Naive thymus-derived CD4-positive, alpha-beta T cell (primary cell): ENCODE measurements at places on chromosomes 6 and 20. TPM values are rescaled to one million over a fixed set of nuclear protein-coding genes. Genes with fewer than 3 reads are reported as not detected.

- DNase-seq: no peak
These were observed 21.3 kb downstream of the TTPAL start for GRCh38 chr20:44496976-44497375.

- DNase-seq: no peak
These were observed 98.1 kb downstream of the HIVEP2 start for GRCh38 chr6:142846883-142847287.

Gene JAG1
- polyA plus RNA-seq: 0.07 TPM

Gene SLC22A3
- polyA plus RNA-seq: not detected

- no peak for DNase-seq
These were observed 919.0 kb downstream of the KIF16B start for GRCh38 chr20:15654208-15654649.

Gene PMEPA1
- polyA plus RNA-seq: 3.1 TPM

Gene HSPA1L
- 2.3 TPM for polyA plus RNA-seq

DNA sequence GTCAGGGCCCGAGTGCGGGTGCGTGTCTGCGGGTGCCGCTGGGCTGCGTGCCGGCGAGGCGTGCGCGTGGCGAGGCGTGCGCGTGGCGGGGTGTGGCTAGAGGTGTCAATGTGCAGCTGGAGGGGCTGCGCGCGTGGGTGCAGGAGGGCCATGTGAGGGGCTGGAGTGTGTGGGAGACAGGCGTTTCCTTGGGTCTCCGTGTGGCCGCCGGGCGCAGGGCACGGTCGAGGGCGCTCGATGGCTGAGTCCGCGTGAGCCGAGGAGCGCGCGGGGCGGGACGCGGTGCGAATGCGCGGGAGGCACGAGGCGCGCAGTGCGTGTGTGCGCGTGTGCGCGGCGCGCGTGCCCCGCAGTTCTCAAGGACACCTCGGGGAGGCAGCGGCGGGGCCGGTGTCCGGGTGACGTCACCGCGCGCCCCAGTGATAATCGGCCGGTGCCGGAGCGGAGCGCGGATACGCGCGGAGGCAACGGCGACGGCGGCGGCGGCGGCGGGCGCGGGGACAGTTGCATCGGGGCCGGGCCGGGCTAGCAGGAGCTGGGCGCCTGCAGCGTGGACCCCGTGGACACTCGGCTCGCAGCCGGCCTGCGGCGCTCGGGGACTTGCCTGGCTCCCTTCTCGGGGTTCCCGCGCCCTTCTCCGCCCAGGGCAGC, 38.7 kb downstream of the YTHDF1 start:
- no peak for DNase-seq

DNA sequence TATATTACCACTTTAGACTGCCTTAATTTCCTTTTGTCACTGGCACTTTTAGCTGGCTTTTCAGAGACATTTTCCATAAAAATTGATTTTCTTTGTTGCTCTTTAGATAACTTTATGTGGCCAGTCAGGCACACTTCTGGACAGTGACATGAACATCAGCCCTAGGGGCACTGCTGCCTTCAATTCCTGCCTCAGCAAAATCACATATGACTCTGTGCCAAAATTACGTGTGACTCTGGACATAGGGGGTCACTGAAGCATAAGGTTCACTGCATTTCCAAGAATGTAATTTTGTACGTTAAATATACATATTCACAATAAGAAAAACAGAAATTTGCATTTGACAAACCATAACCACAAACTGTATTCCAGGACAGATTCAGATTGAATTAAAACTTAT, 66.5 kb downstream of the ESF1 start:
- DNase-seq: no peak

Gene SS18L1
- 0.54 TPM for polyA plus RNA-seq

DNA sequence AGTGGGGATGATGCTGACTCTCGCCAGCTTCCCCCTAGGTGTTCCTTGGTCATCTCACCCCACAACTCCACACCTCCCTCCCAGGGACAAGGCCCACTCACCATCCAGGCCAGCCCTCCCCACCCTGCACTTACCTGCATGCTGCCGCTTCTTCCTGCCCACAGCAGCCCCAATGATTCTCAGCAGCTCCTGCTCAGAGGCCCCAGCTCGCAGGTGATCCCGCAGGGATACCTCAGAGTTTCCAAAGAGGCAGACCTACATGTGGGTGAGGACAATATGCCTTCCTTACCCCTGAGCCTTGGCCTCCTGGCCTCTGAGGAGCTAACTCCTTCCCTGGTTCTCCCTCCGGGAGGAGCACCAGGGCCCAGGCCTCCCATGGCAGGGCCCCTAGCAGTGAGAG, 24.6 kb downstream of the MOCS1 start:
- no peak for DNase-seq

Gene RGL2
- polyA plus RNA-seq: 4.1 TPM

GRCh38 chr6:19472153-19472552, 365.0 kb upstream of the ID4 start:
- DNase-seq: no peak

DNA sequence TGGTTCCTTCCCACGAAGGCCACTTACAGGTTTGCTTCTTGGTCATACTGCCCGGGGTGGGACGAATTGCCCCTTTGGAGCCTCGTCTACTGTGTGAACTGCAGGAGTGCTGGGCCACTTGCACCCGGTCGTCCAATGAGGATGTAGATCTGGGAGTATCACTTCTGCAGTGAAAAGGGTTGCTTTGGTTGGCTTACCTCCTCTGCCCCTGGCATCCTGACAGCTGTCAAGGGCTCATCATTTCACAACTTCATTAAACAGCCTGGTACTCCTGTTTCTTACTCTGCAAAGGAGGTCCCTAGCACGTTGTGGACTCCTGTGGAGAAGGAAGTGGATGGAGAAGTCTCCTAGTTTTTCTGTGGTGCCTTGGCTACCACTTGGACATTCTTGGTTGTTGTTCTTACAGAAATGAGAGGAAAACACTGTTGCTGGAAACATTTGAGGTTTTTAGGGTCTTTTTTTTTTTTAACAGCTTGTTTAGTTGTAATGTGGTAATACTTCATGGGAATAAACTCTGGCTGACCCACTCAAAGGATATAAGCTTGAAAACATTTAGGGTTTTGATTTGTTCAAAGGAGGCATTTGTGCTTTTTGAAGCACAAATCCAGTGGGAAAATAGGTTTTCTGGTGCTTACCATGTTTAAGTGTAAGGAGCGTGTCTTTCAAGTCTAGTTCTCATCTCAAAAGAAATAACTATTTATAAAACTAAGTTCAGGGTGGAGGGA, 60.7 kb downstream of the AKAP12 start:
- no peak for DNase-seq

Gene PRND
- polyA plus RNA-seq: 0.05 TPM

DNA sequence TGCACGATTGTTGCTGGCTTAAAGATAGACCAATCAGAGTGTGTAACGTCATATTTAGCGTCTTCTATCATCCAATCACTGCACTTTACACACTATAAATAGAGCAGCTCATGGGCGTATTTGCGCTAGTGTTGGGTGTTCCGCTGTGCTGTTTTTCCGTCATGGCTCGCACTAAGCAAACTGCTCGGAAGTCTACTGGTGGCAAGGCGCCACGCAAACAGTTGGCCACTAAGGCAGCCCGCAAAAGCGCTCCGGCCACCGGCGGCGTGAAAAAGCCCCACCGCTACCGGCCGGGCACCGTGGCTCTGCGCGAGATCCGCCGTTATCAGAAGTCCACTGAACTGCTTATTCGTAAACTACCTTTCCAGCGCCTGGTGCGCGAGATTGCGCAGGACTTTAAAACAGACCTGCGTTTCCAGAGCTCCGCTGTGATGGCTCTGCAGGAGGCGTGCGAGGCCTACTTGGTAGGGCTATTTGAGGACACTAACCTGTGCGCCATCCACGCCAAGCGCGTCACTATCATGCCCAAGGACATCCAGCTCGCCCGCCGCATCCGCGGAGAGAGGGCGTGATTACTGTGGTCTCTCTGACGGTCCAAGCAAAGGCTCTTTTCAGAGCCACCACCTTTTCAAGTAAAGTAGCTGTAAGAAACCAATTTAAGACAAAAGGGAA, 57.9 kb downstream of the TRIM38 start:
- DNase-seq: peak; percentile 94

- DNase-seq: no peak
These were observed 1151.2 kb upstream of the EYS start for GRCh38 chr6:66858196-66858595.

GRCh38 chr20:3628502-3629314, 34.5 kb downstream of the GFRA4 start:
- no peak for DNase-seq

Gene HLA-DMB
- polyA plus RNA-seq: 8.2 TPM

- no peak for DNase-seq
These were observed 450.0 kb downstream of the HAO1 start for GRCh38 chr20:7490288-7490687.

DNA sequence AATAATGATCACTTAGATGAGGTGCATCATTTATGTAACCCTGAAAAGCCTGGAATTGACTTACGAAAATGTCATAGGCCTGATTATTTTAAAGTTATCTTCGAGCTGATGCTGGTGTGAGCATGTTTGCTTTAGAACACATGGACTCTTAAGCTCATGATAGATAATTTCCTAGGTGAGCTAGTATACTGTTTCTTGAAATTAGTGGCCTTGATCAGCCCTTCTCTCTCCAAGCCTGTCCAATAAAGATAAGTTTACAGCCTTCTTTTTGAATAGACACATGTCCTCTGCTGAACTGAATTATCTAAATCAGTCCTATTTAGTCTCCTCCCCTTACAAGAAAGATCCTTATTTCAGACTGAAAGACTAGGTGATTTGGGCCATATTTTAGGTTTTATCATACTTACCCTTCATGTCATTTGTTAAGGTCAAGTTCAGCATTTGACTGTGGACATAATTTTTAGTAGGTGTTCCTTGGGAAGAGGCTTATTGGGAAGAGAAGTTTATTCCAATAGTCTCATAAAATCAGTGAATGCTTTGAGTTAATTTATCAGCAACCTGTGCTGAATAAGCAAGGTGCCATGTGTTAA, 15.3 kb downstream of the FOXO3 start:
- DNase-seq: no peak

Gene EIF2S2
- 20.2 TPM for polyA plus RNA-seq

DNA sequence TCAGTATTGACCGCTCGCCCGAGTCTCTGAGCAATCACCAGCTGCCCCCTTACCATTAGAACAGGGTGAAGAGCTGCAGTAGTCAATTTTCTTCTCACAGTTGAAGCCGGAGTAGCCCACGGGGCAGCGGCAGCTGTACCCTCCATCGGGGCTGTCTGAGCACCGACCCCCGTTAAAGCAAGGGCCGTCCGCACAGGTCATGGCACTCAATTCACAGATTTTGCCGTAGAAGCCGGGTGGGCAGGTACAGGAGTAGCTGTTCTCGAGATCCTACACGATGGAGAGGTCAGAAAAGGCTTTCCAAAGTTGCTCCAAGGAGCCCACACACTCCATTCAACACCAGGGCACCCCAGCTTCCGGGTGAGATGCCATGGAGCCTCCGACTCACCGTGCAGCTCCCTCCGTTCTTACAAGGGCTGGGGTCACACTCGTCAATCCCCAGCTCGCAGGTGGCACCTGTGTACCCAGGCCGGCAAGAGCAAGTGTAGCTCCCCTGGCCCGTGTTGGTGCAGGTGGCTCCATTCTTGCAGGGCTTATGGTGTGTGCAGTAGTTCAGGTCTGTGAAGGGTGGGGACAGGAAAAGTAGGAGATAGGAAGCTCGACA, 5.9 kb downstream of the DLL1 start:
- no peak for DNase-seq

Gene GPSM3
- polyA plus RNA-seq: 148 TPM

Gene XKR7
- not detected for polyA plus RNA-seq

Gene CYP21A2
- polyA plus RNA-seq: not detected

- no peak for DNase-seq
These were observed 525.0 kb downstream of the GRIK2 start for GRCh38 chr6:101918471-101918870.

- DNase-seq: no peak
These were observed 67.6 kb downstream of the SLC22A2 start for GRCh38 chr6:160190973-160191372.

DNA sequence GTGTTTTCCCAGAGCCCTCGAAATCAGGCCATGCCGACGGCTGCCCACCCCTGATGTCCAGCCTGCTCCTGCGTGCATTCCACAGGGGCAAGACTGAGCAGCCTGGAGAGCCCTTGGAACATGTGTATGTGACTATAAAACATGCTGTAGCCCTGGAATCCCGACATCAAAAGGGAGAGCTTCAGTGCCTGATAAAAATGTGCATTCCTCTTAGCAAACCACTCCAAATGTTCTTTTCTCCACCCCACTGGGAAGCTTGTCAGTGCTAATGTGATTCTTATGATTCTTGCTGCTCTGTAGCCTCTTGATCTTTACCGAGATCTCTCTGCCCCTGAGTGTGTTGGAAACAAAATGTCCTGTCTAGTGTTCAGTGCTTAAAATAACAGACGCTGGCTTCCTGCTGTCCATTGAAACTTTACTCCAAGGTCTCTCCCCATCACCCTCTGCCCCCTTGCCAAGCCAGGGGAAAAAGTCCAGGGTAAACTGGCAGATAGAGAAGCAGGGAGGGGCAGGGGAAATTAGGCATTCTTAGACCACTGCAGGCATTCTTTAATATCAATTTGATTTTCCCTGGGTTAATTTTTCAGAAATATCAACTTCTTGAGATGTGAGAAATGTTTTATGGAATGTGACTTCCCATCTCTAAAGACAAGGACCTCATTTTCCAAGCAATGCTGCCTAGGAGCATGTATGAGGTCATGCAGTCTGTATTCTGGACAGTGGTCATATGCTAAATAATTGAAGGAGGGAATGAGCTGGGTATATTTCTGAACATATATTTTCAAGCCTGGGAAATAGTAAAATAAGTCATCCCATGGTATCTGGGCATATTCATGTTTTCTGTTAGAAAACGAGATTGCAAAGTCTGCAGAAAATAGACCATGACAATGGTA, 73.8 kb upstream of the ISM1 start:
- no peak for DNase-seq

Gene ULBP3
- 0.36 TPM for polyA plus RNA-seq

Gene SLC17A2
- not detected for polyA plus RNA-seq

Gene PNLDC1
- polyA plus RNA-seq: not detected

- peak; percentile 21 for DNase-seq
These were observed 995 bp upstream of the GSTA4 start for GRCh38 chr6:52995913-52996645.

DNA sequence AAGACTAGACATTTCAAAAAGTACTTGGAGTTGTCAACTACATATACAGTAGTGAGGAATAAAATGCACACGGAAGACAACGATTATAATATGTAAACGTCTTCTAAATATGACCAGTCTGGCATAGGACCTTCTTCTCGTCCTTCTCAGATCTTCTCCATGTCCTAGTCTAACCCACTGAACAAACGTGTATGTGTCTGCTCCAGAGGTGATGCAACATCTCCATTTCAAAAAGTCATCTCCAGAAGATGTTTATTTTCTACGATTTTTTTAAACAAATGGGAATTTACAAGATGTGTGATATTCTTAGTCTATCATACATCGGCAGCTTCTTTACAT, 89.9 kb downstream of the GPX5 start:
- DNase-seq: no peak

DNA sequence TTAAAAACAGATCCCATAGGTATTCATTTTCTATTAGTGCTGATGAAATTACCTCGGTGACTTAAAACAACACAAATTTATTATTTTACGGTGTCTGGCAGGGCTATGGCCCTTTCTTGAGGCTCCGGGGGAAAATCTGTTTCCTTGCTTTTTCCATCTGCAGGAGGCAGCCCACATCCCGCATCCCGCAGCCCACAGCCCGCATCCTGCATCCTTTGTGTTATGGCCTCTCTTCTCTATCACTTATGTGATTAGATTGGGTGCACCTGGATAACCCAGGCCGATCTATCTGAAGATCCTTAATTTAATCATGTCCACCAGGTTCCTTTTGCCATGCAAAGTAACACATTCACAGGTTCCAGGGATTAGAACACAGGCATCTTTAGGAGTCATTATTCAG, 407.8 kb downstream of the CDC5L start:
- no peak for DNase-seq

Gene LBP
- not detected for polyA plus RNA-seq

GRCh38 chr6:3838992-3839867, 9.9 kb upstream of the FAM50B start:
- no peak for DNase-seq
